OCI-LY7 (cell line): ENCODE measurements at places on chromosomes 13 and 19.

- no peak for DNase-seq
Observed at GRCh38 chr13:93364166-93364565, 137.6 kb downstream of the GPC6 start.

DNA sequence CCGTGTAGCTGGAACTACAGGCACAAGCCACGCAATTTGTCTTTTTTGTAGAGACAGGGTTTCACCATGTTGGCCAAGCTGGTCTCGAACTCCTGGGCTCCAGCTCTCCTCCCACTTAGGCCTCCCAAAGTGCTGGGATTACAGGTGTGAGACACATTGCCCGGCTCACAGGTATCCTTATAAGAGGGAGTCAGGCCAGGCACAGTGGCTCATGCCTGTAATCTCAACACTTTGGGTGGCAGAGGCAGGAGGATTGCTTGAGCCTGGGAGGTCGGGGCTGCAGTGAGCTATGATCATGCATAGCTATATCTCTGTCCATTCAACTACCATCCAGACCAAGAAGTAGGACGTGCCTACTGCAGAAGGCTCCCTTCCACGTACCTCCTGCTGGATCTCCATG, 10.2 kb upstream of the IGLON5 start:
- DNase-seq = no peak

GRCh38 chr19:1251330-1252220, 3.2 kb downstream of the MIDN start:
- DNase-seq = peak; percentile 71

GRCh38 chr19:18710996-18711751, 27.7 kb downstream of the CRTC1 start:
- DNase-seq = no peak

DNA sequence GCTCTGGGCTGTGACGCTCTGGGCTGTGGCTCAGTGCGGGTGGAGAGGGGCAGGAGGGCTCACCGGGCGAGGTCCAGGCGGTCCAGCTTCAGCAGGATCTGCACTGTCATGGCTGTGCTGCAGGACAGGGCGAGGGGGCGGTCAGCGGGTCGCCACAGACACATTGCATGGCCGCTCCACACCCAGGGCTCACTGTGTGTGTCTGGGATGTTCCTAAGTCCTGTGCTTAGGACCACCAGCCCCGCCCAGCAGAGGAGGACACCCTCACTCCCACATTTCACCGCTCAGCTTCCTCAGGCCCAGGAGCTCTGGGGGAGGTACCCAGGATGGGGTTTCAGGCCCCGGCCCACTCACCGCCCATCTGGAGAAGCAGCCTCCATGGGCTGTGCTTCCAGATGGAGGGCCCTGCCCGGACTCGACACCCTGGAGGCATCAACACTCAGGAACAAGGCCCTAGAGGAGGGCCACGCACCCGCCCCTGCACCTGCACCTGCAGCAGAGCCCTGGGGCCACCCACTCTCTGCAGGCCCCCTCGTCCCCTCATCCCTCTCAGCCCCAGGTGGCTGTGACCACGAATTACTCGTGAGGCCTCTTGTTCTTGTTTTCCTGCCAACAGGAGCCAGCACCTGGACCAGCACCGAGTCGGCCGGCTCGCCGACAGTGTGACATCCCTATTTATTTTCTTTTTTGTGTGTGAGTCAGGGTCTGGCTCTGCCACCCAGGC, 9.7 kb upstream of the CERS1 start:
- no peak for DNase-seq

DNA sequence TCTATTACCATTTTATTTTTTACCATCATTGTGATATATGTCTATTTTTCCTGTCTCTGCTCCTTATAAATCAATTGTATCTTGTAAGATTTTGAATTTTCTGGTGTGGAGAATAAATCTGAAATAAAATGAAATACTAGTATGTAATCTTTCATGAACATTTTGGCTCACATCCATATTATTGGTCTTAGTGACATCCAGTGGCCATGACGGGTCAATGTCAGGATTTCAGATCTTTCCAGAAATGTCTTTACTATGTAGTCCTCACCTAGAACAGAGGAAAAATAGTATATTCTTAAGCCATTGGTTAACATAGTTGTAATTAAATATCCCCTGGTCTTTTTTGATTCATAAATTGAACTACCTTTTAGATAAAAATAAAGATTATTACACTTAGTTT, 109.8 kb upstream of the GPC6 start:
- no peak for DNase-seq

- DNase-seq = no peak
Observed at GRCh38 chr19:46193678-46194077, 35.9 kb upstream of the IGFL1 start.
